GM12878 (cell line): ENCODE measurements at places on chromosomes 7 and 10.

DNA sequence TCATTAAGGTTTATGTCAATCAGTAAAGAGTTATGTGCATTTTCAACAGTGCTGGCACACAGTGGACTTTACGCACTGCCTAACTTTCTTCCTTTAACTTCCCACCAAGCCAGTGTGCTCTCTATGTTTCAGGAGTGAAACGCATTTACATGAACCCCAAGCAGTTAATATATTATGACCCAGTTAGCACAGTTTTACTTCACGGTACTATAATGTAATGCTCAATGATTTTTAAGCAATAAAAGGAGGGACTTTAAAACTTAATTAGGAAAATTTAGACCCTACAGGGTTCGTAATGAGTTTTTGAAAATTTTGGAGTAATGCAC is 100.3 kb downstream of the C10orf90 start:
- DNase-seq = no peak

DNA sequence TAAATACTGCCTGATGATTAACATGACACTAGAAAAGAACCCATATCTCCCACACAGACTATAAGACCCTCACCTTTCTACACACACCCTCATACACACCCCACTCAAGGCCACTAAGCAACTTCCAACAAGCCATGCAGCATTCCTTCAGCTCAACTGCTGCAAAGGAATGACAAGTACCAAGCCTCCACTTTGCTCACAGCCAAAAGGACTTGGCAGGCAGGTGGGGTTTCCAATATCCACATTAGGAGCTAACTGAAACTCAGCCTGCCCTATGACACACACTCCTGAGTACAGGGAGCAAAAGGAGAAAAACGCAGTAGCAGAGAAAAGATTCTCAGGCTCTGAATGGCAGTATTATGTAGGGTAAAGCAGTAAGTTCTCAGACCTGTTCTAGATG is 13.4 kb downstream of the USP54 start:
- no peak for DNase-seq

DNA sequence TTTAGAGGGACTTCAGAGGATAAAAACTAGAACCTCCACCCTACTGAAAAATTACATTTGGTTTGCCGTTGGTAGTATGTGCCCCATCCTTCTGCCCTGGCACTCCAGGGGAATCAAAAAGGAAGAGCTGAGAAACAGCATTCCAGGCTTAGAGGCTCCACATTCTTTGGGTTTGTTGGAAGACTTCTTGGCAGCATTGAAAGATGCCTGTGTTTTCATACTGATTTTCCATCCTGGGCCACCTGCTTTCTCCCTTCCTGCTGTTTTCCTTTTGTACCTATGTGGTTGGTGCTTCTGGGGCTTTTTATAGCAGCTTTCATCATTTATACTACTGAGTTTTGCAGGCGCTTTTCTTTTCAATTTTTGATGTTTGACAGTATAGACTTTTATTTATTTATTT is 61.7 kb downstream of the AUTS2 start:
- DNase-seq = no peak

DNA sequence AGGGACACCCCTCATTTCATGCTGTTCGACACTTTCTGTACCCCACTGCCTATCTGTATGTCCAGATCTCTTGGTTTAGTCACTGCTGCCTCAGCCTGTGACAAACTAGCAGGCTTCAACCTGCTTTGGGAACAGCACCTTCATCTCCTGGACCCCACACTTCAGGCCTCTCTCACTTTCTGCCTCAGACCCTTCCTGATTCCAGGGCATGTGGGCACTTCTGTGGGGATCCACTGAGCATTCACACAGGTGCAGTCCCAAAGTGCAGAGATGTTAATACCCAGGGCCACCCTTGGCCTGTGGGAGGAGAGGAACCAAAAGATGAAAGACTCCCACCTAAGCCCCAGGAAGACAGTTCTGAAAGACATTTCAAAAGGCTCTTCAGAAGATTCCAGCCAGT is 29.4 kb upstream of the C10orf71 start:
- DNase-seq = no peak

DNA sequence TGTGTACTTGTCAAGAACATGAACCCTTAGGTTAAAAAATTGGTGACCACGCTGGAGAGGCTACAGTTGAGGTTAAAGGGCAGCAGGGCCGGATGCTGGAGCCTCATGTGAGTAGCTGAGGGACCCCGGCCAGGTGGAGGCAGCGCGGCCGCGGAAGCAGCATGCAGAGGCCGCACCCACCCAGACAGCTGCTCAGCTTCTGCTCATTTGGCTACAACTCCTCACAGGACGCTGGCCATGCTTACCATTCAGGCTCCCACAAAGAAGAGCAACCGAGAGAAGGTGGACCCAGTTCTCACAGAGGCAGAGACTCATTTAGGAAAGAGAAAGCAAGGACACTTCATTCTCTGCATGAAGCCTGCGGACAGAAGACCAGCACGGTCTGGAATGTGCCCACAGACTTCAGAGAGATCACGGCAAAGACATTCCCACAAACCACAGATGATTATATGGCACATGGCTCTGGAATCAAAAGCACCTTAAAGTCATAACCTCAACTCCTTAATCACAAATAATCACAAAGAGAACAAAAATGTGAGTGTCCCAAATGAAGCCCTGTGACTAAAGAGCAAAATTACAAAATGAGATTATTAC is 94.4 kb downstream of the VOPP1 start:
- DNase-seq = no peak

DNA sequence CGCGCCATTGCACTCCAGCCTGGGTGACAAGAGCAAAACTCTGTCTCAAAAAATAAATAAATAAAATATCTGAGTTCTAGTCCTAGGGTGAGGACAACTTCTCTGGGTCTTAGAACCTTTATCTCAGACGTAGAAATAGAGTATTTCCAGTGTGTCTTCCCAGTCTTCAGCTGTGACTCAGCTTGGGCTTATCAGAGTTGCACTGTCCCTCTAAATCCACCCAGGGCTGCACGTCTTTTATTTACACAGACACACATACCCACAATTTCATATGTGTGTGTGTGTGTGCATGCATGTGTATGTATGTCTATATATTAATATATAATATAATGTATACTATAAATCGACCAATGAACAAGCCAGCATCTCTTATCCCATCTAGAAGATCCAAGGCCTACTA is 13.0 kb upstream of the PDIA4 start:
- no peak for DNase-seq

DNA sequence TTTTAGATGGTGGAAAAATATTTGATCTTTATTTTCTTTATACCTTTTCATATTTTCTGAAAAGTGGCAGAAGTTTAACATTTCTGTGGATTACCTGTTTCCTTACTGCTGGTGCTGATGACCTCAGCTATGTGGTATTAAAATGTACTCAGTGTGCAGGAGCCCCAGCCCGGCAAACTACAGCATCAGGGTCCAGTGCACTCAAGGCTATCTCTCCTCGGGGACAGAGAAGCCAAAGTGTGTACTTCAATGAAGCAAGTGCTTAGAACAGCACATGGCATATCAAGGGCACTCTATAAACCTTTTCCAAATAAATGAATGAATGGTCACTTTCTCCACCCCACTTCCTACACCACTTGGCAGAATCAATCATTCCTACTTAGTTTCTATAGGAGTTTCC is 111.8 kb downstream of the HIP1 start:
- no peak for DNase-seq
